Placental pericyte (primary cell): ENCODE measurements at places on chromosomes 1 and 21. TPM values are rescaled to one million over a fixed set of nuclear protein-coding genes. Genes with fewer than 3 reads are reported as not detected.

EPHA10 gene
- total RNA-seq: not detected in 2 replicates

KCNE2 gene
- 0.14 TPM in 1 of 2 replicates, not detected in the other for total RNA-seq

PYHIN1 gene
- not detected in 2 replicates for total RNA-seq

C4BPA gene
- total RNA-seq: not detected in 2 replicates
